Stimulated activated CD4-positive, alpha-beta T cell treated with anti-CD3 and anti-CD28 coated beads, TNF-alpha, amount 100 ng/mL, for 1 hour (primary cell): ENCODE measurements at places on chromosomes 2 and 18.

DNA sequence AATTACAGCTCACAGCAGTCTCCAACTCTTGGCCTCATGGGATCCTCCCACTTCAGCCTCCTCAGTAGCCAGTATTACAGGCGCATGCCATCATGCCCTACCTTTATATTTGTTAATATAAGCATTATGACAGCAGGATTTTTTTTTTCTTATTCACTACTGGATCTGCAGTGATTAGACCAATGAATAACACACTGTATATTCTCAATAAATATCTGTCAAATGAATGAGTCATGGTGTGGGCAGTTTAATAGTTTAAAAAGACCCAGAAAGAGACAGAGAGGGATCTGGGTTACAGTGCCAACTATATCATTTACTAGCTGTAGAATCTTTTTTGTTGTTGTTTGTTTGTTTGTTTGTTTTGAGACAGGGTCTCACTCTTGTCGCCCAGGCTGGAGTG, 62.4 kb upstream of the LTBP1 start:
- DNase-seq, result no peak

GRCh38 chr2:210442457-210442856, 34.1 kb downstream of the LANCL1 start:
- DNase-seq, result no peak

DNA sequence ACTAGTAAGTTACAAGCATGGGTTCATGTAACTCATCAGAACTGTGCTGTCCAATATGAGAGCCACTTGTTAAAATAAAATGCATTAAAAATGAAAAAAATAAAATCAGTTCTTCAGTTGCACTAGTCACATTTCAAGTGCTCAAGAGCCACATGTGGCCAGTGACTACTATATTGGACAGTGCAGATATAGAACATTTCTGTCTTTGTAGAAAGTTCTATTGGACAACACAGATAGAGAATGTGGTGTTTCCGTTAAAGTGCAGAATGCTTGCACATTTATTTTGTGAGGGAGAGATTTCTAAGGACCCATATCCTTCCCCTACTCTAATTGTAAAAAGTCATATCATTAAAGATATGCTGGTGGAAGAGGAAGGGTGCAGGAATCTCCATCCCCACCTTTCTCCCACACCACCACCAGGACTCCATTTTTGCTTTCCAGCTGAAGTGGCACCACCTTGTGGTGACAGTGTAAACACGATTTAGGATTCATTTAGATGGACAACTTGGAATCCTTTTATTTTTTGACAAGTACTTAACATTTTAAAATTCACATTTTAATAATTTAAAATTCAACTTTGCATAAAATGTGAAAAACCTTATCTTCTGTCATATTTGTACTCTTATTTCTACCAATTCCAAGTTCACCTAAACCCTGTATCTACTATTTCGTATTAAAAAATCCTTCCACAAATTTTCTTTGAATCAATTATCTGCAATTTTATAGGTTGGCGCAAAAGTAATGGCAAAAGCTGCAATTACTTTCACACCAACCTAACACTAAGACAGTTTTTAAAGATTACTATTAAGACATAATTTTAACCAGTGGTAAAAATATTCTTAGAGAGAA, 9.4 kb upstream of the CD302 start:
- no peak for DNase-seq

GRCh38 chr2:17309181-17309580, 209.1 kb downstream of the RAD51AP2 start:
- no peak for DNase-seq

GRCh38 chr18:24273596-24273995, 124.0 kb downstream of the OSBPL1A start:
- DNase-seq, result no peak
